ENCODE measurements at places on chromosomes 3 and 15.

GRCh38 chr3:72517921-72518424 is 330.3 kb downstream of the SHQ1 start:
- no peak for DNase-seq

DNA sequence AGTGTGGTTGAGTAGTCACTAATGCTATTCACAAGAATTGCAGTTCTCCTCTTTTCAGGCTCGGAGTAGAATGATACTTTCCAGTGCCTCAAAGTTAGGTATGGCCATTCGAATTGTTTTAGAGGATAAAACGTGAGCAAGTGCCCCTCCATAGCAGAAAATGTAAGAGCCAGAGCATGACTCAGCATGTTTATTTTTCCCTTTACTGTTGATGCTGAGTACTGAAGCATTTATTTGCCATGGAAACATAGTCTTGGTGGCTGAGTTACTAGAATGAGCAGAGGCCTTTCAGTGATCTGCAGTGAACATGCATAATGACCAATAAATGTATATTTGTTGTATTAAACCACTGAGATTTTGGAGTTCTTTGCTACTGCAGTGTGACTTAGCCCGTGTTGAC is 540.6 kb downstream of the NLGN1 start:
- DNase-seq = peak; percentile 96

DNA sequence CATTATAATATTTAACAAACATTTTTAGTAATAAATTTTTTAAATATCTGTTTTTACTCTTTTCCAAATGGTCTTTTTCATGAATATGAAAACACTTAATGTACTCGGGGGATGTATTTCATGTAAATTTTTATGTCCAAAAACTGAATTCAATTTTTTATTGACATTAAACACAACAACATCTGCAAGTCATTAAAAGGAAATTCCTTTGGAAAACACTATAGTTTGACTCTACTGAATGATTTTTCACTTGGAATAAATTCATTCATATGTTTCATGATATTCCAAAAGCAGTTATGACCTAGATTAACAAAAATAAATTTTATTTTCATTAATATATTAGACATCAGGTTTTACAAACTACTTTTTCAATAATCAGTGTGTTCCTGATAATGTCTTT is 239.8 kb upstream of the AGTR1 start:
- DNase-seq = no peak

- DNase-seq = no peak
These were observed 129.9 kb upstream of the TGFBR2 start for GRCh38 chr3:30476368-30477084.

GRCh38 chr3:135694142-135694541 is 271.4 kb upstream of the PPP2R3A start:
- DNase-seq = no peak

DNA sequence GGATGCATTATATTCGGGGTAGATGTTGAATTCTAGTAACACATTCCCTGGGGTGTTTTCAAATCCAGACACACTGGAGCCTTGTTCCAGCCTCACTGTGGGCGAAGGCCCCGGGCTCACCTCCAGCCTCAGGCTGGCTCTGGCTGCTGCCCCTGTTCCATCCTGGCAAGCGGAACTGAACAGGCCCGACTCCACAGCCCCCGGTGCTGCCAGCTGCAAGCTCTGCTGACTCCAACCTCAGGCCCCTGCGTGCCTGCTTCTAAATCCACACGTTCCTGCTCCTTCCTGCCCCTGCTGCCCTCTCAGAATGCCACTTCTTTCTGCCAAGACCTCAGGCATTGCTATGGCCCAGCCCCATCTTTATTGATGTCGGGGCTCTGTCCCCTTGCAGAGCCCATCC is 90.6 kb downstream of the LIPC start:
- no peak for DNase-seq

DNA sequence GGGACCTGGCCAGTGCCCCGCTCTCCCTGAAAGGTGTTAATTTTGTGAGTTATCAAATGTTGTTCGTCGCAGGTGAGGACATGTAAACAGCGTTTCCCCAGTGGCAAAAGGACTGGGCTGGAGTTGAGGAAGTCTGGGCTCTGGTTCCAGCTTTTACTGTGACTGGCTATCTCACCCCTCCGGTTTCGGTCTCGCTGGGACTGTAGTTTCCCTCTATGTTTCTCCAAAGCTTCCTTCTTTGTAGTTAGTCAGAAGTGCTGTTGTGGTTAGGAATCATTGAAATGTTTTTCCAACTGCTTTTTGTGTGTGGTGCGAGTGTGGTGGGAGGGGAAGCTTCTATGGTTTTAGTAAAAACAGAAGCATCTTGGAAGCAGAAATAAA is 990 bp upstream of the CLDN1 start:
- DNase-seq = no peak

DNA sequence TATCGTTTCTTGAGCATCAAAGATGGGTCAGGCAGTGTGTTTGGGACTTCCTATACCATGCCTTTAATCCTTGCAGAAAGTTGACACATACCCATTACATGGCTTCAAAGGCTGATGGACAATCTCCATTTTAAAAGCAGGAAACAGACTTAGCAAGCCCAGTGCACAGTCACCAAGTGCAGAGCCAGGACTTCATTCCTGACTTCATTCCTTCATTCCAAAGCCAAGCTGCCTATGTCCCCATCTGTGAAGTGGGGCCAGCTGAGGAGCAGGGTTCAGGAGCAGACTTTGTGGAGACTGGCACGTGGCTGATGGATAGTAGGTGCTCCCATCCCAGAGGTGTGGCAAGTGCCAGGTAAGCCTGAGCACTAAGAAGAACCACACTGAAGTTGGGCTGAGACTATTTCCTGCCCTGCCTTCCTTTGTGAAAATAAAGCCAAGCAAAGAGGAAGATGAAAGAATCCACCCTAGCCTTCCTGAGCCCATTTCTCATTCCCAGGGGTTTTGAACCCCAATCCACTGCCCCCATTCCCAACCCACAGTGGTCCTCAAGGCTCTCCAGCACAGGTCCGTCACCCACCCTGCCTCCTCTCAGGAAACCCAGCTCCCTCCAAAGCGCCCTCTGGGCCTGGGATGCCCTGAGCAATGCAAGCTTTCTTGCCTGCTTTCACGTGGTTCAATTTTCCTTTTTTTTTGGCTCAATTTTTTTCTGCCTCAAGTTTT is 1.8 kb downstream of the CX3CR1 start:
- DNase-seq = no peak

DNA sequence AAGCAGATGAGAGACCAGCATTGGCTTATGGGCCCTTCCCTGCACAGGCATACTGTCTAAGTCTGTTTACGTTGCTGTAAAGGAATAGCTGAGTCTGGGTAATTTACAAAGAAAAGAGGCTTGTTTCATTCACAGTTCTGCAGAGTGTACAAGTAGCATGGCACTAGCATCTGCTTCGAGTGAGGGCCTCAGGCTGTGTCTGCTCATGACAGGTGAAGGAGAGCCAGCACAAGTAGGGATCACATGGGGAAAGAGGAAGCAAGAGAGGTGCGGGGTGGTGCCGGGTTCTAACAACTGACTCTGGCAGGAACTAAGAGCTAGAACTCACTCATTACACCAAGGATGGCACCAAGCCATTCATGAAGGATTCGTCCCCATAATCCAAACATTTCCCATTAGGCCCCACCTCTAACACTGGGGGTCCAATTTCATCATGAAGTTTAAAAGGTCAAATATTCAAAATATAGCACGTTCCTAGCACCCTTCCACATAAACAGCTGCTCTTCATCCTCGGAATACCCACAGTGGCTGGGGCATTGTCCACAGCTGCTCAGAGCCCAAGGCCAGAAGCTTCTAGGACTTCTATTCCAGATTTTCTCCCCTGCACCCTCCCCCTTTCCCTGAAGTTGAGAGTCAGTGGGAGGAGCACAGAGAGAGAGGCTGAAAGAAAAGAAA is 5.6 kb downstream of the RTP3 start:
- no peak for DNase-seq

DNA sequence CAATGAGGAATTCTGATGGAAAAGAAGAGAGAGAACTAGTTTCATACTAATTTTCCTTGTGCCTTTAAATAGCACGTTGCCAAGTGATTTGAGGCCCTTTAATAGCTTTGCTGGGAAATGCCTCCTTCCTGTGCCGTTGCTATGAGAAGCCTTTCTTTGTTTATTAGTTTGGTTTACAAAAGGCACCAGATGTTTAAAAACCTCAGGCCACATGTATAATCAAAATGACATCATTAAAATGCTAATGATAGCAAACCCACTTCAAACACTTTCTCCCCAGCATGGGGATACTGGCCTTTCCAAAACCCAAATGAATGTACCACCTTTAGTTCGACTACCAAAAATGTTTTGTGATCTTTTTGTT is 50.0 kb upstream of the TBC1D23 start:
- DNase-seq = no peak

- no peak for DNase-seq
These were observed 32.9 kb upstream of the CSPG5 start for GRCh38 chr3:47611576-47611975.

DNA sequence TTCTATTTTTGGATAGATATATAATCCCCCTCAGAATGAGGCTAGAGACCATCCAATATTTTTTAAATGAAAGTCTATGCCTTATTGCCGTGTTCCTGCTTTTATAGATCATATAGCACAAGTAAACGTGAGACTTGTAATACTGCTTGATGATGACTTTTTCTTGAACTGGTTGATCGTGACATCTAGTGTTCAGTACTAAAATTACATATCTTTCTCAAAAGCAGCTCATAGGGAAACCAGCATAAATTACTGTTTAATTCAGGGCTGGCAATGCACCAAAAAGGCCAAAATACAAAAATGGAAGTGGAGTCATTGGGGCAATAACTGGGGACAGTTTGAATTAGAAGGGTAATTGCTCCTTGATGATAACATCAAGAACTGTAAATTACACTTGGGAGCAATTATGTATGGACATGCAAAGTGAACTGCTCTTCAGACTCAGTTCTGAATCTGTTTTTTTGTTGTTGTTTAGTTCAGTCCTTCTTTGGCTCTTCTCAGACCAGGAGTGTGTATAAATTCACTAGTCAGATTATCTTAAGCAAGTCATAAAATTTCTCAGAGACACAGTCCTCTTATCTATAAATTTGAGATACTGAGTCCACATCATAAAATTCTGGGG is 325.3 kb downstream of the THSD4 start:
- peak; percentile 43 for DNase-seq

DNA sequence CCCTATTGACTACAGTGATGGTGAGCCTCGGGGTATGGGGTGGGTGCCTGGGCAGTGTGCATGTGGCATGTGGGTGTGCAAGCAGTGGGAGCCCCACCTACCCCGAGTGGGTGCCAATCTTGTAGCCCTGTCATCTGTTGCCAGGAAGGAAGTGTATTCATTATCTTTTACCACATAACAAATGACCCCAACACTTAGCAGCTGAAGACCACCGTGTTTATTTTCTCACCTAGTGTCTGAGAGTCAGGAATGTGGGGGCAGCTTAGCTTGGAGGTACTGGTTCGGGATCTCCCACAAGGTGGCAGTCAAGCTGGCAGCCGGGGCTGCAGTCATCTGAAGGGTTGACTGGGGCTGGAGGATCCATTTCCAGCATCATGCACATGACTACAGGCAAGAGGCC is 21.7 kb downstream of the XYLB start:
- DNase-seq = no peak

DNA sequence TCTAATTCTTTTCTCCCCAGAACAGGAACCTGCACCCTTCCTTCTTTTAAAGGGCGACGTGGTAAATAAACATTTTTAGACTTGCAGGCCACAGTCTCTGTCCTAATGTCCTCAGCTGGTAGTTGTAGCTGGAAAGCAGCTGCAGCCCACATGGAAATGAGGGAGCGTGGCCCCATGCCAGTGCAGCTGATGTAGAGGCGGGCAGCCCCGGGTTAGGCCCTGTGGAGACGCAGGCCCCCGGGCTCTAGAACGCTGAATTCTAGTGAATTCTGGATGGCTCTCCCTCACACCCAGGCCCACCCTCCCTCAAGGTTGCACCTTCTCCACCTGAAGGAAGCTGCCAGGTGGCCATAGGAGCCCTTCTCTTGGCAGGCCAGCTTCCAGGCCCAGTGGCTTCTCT is 52.3 kb downstream of the PGPEP1L start:
- no peak for DNase-seq

DNA sequence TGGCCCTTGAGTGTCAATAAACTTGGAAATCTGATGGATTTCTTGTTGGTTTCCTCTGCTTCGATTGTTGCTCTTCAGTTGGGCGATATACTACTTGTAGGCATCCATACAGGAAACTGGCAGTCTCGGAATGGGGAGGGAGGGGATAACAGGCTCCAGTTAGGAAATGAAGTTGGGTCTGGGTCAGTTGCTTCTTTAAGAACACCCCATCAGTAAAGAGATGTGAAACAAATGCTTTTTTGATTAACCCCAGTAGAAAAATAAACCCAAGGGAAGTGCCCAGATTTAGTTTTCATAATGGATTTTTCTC is 681 bp downstream of the CHMP2B start:
- no peak for DNase-seq

DNA sequence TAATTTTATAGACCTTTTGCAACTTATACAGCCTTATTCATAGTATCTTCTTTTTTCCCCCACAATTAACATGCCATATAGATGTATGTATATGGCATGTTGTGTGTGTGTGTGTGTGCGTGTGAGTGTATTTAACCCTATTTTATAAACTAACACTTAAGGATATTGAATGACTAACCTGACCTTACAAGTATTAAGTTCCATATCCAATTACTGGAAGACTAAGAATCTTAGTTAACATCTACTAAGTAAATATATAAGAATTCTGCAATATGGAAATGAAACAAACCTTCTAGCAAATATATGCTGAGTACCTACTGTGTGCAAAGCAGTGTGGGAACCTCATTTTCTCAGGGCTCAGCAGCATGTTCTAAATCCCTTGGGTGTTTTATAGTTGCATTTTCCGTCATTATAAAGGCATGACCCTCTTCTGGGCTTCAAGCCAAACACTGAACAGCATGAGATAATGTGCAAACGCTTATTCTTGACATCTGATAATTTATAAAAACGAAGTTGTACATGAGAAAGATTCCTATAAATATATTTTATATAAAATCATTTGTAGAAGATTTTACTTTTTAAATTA is 105.5 kb downstream of the NLGN1 start:
- no peak for DNase-seq

DNA sequence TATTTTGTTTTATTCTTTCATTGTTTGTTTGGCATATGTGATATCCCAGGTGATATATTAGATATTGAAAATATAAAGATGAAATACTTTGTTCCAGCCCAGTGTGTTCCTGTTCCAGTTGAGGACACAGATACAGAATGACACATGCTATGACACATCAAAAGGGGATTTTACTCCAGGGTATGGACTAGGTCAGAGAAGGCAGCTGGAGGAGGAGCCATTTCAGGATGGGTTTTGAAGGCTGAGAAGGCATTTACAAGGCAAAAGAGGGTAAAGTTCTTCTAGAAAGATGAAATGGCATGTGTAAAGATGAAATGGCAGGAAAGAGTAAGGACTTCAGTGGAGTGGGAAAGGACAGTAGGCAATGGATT is 163.8 kb downstream of the ZIC1 start:
- peak; percentile 60 for DNase-seq

DNA sequence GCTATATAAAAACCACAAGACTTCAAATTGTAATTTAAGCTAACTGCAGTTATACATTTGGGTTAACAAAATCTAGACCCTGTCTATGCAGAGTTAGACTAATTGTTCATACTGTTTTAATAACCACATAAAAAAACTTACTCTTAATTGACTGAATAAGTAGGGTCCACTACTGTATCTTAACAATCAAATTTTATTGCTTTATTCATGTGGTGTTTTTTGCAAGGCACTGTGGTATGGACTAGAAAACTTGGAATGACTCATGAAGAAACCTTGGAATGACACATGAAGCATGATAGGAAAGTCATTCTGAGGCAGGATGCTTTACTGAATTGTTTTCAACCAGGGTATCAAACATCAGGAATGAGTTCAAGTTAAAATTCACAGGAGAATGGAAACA is 2.3 kb downstream of the SERP1 start:
- DNase-seq = peak; percentile 24
